ENCODE measurements at places on chromosomes 7 and 10. TPM values are rescaled to one million over a fixed set of nuclear protein-coding genes. Genes with fewer than 3 reads are reported as not detected.

Gene ANKRD30A
- 0.21 TPM for total RNA-seq

Gene NDUFB8
- total RNA-seq = 356 TPM

Gene RADIL
- 6.8 TPM for total RNA-seq

Gene MYOF
- total RNA-seq = 33.0 TPM

Gene ATG9B
- 0.13 TPM for total RNA-seq

Gene CAMK1D
- total RNA-seq = 23.8 TPM

Gene MMP21
- 0.34 TPM for total RNA-seq

Gene NKX2-3
- not detected for total RNA-seq
